ENCODE measurements at places on chromosomes 7 and 10.
A peak's percentile ranks its signal among the peaks of the same experiment; 100 is the strongest.

- DNase-seq: no peak
These were observed 13.1 kb upstream of the GPER1 start for GRCh38 chr7:1074593-1075431.

DNA sequence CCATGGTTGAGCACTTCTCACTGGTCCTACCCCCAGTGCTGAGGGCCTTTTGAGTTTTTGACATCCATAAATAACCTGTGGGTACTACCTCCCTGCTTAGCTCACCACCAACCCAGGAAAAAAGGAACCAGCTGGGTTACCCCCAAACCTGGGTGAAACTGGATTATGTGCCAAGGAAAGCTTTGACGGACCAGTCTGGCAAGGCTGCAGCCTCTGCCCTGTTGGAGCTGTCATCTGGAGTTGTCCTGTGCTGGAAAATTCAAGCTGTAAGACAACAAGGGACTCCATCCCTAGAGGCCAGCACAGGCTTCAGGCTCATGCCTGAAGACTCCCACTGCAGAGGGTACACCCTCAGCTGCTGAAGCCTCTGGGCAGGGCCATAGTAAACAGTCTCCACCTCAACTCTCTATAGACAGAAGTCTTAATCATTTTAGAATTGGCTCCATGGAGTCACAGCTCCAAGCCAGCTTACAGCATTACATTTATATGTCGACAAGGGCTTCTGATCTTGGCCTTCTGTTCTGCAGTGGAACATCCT is 115.5 kb upstream of the AFAP1L2 start:
- no peak for DNase-seq

- no peak for DNase-seq
These were observed 639.7 kb downstream of the AUTS2 start for GRCh38 chr7:70237831-70238575.

- DNase-seq: no peak
These were observed 43.7 kb downstream of the ZNF273 start for GRCh38 chr7:64946772-64947171.

- peak; percentile 74 for DNase-seq
These were observed 56.1 kb upstream of the GRB10 start for GRCh38 chr7:50838675-50839377.

- DNase-seq: no peak
These were observed 5.3 kb downstream of the CLDN15 start for GRCh38 chr7:101232141-101232850.

DNA sequence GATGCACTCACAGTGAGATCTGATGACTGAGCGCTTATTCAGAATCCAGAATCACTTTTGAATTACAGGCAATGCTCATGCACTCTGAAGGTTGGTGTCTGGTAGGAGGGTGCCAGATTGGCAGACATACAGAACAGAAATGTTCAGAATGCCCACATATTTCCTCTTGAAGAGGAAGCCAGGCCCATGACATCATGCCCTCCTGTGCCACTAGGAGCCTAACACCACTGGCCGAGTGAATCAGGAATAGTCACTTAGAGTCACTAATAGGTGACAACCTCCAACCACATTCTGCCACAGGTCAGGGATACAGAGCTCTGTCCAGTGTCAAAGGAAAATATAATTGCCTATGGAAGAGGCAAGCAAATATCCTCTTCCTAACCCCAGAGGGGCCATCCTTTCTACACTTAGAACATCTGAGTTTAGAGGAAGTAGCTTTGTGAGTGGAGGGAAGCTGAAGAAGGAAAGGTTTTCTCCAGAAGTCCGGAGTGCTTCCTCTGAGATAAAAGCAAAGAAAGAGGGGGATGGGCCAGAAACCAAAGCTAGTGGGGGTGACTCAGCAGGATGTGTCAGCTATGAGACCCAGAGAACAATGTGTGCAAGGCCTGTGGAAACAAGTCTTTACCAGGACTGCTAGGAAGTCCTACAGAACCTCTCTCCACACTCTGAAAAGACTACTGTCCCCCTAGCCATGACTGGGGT is 838.8 kb downstream of the GRID1 start:
- no peak for DNase-seq

DNA sequence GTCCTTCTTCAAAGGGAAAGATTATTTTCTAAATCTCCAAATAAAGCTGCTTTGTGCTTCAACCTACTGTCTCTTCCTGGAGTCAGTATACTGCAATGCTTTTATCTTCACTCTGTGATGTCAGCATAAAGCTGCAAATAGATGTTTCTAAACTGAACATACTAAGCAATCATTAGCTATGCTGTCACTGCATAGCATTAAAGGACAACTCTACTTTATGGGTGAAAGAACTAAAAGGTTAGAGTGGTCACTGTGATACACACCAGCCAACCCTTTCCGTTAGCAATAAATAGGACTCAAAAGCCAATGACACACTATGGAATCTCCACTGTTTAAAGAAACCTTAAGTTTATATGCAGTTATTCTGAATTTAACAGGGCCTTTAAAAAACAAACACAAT is 1.8 kb downstream of the CCDC186 start:
- no peak for DNase-seq

DNA sequence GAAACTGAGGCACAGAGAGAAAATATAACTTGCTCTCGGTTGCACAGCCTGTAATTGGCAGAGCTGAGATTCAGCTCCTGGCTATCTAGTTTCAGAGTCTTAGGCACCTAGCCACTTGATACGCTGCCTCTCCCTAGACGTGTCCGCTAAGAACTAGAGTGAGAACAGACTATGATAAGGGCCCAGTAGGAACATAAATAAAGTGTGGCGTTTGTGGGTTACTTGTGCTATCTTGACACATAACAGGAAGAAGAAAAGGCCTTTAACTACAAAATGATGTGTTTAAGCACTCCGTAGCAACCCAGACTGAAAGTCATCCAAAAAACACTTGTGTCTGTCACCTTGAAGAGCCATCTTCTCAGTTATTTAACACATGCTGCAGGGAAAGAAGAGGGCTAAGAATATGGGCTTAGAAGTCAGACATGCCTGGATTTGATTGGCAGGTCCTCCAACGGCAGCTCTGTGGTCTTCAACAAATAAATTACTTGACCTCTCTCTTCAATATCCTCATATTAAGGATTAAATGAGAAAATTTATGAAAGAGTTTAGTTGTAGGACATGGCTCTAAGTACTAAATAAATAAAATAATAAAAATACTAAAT is 96.2 kb downstream of the SGMS1 start:
- DNase-seq: no peak

DNA sequence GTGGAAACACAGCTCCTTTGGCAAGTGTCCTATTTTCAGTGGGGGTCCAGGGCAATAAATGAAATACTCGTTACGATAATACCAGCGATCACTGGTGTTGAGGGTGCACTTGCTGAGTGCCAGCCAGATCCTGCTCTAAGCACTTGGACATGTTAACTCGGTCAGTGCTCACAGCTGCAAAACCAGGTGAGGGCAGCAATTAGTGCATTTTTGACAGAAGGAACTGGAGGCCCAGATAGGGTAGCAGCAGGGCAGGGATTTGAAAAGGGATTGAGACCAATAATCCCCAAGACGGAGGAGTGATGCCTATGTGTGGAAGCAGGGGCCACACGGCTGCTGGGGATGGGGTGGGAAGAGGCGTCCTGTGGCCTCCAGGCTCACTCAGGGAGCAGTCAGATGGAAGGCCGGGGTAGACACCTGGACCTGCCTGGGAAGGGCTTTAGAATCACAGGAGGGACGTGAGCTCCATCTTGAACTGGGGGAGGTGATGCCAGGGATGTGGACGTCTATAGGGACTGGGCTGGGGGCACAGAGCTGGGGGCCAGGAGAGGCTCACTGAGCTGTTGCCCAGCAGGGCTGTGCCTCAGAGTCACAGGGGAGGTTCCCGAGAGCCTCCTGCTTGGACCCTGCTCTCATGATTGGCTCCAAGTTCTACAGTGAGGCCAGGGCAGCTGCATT is 14.3 kb downstream of the PTPRE start:
- DNase-seq: no peak
